ENCODE measurements at places on chromosomes 2 and 18.

- DNase-seq = no peak
These were observed 237.4 kb upstream of the REV1 start for GRCh38 chr2:99727199-99727598.

DNA sequence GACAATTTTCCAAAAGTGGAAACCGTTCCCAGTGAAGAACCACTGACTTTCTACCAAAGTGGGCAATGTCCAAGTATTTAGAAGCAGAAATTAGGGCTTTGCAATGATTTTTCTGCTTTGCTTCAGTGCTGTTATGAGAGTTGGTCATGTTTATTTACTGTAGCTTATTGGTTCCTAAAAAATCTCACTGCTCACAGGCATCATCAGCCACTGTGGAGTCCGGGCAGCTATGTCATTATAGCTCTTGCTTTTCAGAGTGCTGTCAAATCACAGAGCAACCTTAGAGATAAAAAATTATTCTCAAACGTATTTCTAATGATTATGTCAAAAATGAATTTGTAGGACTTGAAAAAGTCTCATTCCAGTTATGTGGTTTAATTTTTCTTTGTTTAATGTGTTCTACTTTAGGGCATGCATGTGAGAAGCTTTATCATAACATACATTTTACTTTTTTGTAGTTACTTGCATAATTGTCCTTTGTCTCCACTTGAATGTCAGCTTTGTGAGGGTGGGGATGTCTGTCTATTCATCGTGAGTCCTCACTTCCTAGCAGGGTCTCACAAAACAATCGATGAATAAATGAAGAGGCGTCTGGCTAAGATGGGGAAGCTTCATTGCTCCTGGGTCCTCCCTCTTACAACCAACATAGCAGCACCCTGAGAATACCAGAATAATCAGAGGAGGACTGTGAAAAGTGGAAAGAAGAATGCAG, 117.6 kb downstream of the TPGS2 start:
- no peak for DNase-seq

GRCh38 chr2:168278424-168278888, 31.1 kb upstream of the STK39 start:
- DNase-seq = no peak

GRCh38 chr2:143186876-143187275, 57.7 kb downstream of the ARHGAP15 start:
- DNase-seq = no peak

GRCh38 chr2:84301717-84302116, 157.4 kb downstream of the SUCLG1 start:
- DNase-seq = no peak

- no peak for DNase-seq
These were observed 160.7 kb downstream of the RTP5 start for GRCh38 chr2:242030226-242030575.

GRCh38 chr2:31233231-31233630, 721 bp upstream of the EHD3 start:
- no peak for DNase-seq

GRCh38 chr2:71786291-71787107, 333.1 kb downstream of the DYSF start:
- no peak for DNase-seq

- no peak for DNase-seq
These were observed 10.2 kb upstream of the SIX3 start for GRCh38 chr2:44931198-44931780.

GRCh38 chr2:160928854-160929301, 231.3 kb upstream of the TANK start:
- DNase-seq = no peak

DNA sequence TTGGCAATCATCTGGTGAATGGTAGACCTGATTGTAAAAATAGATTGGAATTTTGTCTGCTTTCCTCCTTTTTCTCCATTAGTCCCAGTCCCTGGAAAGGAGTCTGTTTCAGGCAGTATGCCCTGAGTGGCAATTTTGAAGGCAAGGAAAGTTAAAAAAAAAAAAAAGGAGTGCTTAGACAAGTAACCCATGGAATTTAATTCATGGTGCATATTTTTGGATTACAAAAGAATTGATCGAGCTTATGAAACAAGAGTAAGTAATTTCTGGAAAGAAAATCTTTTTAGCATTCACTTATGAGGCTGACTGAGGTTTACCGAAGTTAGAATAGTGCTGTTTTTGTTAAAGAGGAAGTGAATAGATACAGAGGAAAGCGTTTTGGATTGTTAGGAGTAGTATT, 29.4 kb upstream of the TMEM178A start:
- no peak for DNase-seq

DNA sequence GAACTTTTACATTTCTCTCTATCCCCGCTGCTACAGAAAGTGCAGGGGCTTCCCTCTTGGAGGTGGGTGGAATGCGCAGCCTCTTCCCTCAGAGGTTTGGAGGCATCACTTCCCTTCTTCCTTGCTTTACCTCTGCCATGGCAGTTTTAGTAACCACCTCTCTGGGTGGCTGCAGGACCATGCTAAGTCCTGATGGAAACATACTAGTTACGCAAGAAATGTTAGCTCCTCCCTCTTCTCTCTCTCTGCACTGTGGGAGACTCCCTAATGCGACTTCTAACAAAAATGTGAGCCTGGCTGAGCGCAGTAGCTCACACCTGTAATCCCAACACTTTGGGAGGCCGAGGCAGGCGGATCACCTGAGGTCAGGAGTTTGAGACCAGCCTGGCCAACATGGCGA, 116.8 kb upstream of the RAB6C start:
- DNase-seq = no peak

GRCh38 chr2:122236152-122236874, 480.9 kb downstream of the TSN start:
- no peak for DNase-seq

GRCh38 chr2:109148117-109148746, 19.2 kb downstream of the SH3RF3 start:
- DNase-seq = no peak

DNA sequence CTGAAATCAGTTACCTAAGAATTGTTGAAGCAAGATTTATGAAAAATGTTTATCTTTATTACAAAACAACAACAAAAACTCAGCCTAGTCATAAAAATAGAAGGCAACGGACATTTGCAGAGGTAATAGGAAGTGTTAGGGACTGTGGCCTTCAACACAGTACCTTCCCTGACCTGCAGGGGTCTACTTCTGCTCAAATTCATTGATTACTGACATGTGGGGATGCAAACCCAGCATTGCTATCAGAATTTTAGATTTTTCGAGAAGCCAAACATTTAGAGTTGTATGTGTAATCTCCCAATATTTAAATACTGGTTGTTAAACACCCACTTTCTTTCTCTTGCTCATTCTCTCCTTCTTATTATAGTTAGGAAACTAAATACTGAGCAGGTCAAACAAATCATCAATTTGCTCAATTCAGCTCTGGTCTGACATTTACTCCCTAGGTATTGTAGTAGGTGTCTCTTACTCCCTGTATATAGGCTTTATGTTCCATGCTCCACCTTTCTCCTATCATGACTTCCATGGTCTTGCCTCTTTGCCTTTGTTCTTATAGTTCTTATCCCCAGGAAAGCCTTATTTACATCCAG, 198.5 kb downstream of the UBE2E3 start:
- no peak for DNase-seq

GRCh38 chr2:154771664-154772284, 73.3 kb downstream of the KCNJ3 start:
- no peak for DNase-seq

- no peak for DNase-seq
These were observed 336.3 kb downstream of the DYSF start for GRCh38 chr2:71789556-71790204.

GRCh38 chr18:36274083-36274715, 23.3 kb upstream of the FHOD3 start:
- no peak for DNase-seq

- no peak for DNase-seq
These were observed 49.8 kb upstream of the SLC1A4 start for GRCh38 chr2:64939332-64939917.

- DNase-seq = no peak
These were observed 34.7 kb downstream of the ST3GAL5 start for GRCh38 chr2:85854166-85854509.

DNA sequence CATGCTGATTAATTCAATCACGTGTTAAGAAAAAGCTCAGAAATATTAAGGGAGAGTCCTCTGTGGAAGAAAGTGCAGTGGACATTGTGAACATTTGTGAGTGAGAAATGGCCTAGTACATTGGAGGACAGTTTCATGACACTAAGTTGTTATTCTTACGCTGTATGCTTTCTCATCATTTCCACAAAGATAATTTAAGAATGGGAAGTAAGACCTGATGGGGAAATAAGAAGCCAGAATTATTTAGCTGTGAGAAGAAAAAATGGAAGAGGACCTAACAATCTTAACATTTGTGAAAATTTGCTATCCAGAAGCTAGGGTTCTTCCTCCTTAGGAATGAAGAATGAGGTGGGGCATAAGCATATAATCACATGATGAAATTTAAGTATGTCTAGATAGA, 15.2 kb upstream of the RAPH1 start:
- no peak for DNase-seq

GRCh38 chr2:148658807-148659722, 14.5 kb downstream of the EPC2 start:
- no peak for DNase-seq

GRCh38 chr2:85769236-85769982, 15.6 kb downstream of the ATOH8 start:
- no peak for DNase-seq

DNA sequence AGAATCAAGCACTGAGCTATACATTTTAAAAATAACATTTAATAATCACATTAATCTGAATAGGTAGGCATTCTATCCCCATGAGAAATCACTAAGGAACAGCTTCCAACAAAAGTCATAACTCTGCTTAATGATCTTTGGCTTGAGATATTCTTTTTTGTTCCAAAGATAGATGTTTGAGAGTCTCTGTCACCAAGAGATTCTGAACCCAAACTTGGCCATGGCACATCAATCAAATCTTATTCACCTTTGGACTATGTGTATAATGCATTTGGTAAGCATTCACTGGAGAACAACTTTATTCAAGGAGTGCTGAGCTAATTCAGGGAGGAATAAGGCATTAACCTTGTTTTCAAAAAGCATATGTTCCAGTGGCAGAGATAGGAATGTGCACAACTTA, 743.3 kb downstream of the SLC4A3 start:
- DNase-seq = no peak

GRCh38 chr2:10678225-10678624, 11.6 kb downstream of the NOL10 start:
- no peak for DNase-seq

- DNase-seq = no peak
These were observed 37.8 kb downstream of the COPS9 start for GRCh38 chr2:240098349-240098748.

GRCh38 chr18:59697236-59697932, at the start of gene CCBE1:
CCBE1 (minus strand) TSS chr18:59697423.
- DNase-seq = no peak

- DNase-seq = no peak
These were observed 27.6 kb downstream of the SLC1A4 start for GRCh38 chr2:65016789-65017188.

GRCh38 chr2:37602702-37603101, 68.7 kb downstream of the CDC42EP3 start:
- DNase-seq = no peak

- DNase-seq = no peak
These were observed 84.5 kb downstream of the MSH2 start for GRCh38 chr2:47487498-47487875.
